ENCODE measurements at places on chromosomes 1 and 21.

DNA sequence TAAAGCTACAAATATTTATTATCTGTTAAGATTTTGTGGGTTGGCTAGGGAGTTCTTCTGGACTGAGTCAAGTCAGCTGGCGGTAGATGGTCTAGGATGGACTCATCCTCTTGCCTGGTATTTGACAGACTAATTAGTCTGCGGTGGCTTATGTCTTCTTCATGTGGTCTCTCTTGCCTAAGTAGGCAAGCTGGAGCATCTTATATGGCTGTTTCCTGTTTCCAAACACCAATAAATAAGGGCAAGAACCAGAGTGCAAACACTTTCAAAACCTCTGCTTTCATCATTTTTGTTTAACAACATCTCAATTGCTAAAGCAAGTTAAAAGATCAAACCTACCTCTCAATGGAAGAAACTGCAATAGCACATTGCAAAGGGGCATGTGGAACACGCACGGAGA, 484.8 kb downstream of the PTPRC start:
- DNase-seq, result no peak

GRCh38 chr1:99007366-99007765, 2.7 kb upstream of the PLPPR5 start:
- DNase-seq, result no peak

DNA sequence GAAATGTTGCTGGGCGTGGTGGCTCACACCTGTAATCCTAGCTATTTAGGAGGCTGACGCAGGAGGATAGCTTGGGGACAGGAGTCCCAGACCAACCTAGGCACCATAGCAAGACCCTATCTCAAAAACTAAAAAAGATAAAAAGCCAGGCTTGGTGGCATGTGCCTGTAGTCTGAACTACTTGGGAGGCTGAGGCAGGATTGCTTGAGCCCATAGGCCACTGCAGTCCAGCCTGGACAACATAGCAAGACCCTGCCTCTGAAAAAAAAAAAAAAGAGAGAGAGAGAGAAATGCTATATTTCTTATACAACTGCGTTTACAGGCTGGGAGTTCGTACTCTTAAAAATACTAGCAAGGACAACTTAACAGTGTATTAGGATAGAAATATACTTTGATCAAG, 46.2 kb upstream of the SPOCD1 start:
- DNase-seq, result no peak

DNA sequence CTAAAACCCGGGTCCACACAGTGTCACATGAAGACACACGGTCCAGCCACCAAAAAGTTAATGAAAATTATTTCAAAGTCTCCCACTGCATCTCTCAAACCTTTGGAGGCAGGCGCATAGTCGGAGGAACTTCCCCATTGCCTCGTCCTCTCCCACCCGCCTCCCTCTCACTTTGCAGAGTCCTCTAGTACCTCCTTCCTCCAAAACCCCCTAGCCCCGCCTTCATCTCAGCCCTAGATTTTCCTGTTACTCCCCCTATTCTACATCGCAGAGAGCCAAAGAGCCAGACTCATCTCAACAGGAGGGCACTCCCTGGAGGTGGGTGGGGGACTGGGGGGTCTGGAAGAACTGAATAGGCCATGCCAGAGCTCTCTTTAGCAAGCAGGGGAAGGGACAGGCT, 79.3 kb downstream of the DISP3 start:
- DNase-seq, result no peak

DNA sequence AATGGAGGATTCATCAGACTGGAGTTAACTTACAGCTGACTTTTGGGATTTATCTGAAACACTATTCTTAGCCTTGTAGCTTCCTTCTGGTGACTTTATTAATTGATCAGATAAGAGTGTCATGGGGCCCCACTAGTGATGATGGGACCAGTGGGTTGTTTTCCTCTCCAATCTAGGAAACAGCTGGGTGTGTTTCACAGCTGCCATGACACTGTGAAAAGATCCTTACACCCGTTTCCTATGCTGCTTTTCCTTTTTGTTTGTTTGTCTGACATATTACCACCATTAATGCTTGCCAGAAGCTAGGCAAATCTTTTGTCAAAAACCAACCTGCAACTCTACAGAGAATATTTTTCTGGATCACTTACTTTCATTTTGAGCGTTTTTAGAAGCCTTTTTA, 86.2 kb downstream of the ZBTB18 start:
- no peak for DNase-seq

- DNase-seq, result no peak
These were observed 73.6 kb upstream of the PTGFRN start for GRCh38 chr1:116836099-116836498.

DNA sequence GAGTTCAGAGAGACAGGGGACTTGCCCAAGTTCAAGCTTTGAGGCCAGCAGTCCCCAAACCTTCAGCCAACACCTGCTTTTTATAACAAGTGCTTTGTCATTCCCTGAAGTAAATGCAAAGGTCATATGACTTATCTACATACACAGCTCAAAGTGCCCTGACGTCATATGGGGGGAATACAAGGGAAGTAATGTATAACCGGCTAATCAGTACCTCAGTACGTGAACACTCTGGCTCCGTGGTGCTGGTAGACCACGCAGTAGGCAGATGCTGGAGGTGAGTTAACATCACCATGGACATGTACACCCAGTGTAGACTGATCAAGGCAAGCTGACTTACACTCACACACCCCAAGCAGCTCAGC, 60.0 kb downstream of the BACE2 start:
- no peak for DNase-seq

DNA sequence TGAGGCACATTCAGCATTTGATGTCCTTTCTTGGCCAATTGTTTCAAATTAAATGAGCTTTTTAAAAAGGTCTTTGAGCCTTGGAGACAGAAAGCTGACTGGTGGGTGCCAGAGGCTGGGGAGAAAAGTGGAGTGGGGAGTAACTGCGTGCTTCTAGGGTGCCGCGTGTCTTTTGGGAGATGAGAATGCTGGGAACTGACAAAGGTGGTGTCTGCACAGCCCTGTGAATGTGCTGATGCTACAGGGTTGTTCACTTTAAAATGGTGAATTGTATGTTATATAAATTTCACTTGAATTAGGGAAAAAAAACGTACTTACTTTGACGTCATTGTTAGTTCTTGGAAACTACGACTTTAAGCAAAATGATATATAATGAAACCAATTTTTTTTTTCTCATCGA, 8.1 kb upstream of the TFF1 start:
- DNase-seq, result no peak

DNA sequence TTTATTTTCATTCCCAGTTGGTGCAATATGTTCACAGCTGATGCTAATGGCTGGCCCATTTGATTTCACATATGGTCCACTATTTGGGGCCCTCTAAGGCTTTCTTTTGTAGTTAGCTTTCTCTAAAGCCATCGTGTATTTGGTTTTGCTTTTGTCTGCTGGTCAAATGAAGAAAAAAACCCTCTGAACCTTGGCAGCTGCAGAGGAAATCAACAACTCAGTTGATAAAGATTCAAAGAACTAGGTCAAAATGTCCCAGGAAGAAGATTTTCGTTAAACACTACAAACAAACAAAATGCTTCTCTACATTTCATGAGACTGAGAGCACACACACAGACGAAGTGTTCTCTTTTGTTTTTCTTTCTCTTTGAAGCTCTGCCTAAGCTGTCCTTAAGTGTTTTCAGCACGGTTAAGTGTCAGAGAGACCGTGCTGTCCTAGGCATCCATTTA, 655.0 kb downstream of the RWDD3 start:
- no peak for DNase-seq

DNA sequence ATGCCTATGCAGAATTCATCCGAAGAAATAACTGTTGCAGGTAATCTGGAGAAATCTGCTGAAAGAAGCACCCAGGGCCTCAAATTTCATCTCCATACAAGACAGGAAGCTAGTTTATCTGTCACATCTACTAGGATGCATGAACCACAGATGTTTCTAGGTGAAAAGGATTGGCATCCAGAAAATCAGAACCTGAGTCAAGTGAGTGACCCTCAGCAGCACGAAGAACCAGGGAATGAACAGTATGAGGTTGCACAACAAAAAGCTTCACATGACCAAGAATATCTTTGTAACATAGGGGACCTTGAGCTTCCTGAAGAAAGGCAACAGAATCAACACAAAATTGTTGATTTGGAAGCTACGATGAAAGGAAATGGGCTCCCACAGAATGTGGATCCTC, 24.0 kb upstream of the PLEKHM2 start:
- no peak for DNase-seq

GRCh38 chr1:55500601-55501000, 285.4 kb upstream of the USP24 start:
- DNase-seq, result no peak

DNA sequence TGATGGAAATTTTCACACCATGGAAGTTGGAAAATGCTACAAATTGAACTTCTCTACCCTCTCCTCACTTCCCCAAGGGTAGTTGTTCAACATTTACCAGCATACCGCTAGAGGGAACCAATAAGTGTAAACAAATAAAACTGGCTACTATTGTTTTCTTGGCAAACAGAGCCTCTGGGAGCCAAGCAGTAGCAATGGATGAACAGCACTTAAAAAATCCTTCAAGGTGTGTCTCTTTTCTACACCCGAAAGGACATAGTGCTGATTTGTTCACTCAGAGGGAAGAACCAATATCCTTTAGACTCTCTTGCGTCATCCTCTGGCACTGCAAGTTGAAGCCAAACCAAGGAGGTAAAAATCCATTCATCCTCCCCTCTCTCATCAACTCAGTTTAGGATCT, 161.5 kb downstream of the TBX15 start:
- no peak for DNase-seq

GRCh38 chr1:245528258-245528635, 373.5 kb downstream of the KIF26B start:
- no peak for DNase-seq

- DNase-seq, result no peak
These were observed 12.2 kb upstream of the MIXL1 start for GRCh38 chr1:226211181-226211821.

- no peak for DNase-seq
These were observed 49.9 kb downstream of the PDE9A start for GRCh38 chr21:42703136-42703908.

GRCh38 chr1:207817778-207818751, 66.2 kb downstream of the CD46 start:
- no peak for DNase-seq

DNA sequence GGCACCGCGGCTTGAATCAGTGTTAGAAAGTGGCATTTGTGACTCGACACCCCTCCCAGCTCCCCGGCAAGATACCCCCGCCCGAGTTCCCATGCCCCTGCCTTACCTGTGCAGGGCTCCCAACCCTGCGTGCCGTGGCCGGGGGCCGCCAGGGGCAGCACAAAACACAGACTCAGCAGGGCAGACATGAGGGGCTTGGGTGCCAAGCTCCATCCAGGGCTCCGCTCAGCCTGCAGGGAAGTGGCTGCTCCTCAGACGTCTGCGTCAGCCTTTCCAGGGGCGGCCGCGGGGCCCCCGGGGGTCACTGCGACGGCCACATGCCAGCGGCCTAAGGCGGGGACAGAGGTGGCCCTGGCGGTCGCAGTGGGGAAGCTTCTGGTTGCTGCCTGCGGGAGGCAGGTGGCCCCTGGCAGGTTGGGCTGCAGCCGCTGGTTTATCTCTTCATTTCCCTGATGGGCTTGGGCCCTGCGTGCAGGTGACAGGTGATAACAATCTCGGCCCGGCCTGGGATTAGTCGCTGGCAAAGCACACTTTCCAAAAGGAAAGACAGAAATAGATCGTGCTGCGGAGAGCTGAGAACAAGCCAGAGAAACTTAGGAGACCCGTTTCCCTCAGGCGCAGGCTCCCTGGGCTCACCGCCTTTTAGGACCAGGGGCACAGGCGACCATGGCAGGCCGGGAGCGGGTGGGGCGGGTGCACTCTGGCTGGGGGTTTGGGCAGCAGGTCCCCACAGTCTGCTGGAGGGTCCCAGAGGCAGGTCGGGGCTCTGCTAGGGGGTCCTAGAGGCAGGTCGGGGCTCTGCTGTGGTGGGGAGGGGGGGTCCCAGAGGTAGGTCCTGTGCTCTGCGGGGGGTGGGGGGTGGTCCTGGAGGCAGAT, at the start of gene TSPEAR:
TSS of gene TSPEAR (minus strand) at position 246 of the 876 bp plus-strand sequence. CDS start at position 188, 58 bp downstream.
- no peak for DNase-seq

GRCh38 chr1:44326821-44327465, 28.1 kb downstream of the ERI3 start:
- DNase-seq, result no peak

GRCh38 chr1:154835531-154836324, 34.4 kb downstream of the KCNN3 start:
- DNase-seq, result no peak

- DNase-seq, result no peak
These were observed 51.6 kb downstream of the PLPP3 start for GRCh38 chr1:56527548-56528302.

DNA sequence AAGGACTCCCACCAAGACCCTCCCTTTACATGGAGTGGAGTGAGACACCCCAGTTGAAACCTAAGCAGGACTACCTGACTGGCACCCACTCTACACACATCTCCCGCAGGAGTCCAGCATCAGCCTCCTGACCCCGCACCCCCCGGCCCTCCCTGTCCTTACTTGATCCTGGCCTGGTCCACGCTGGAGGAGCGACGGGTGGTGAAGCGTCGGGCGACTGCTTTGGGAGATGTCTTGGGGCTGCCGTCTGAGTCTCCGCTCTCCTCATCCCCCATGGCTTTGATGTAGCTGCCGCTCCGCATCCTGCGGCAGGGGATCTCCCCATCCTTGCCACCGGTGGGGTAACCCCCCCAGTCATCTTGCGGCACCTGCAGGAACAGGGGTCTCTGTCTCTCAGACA, 29.5 kb downstream of the DLGAP3 start:
- no peak for DNase-seq

- peak; percentile 70 for DNase-seq
These were observed 48.6 kb downstream of the WDR4 start for GRCh38 chr21:42830456-42831455.

DNA sequence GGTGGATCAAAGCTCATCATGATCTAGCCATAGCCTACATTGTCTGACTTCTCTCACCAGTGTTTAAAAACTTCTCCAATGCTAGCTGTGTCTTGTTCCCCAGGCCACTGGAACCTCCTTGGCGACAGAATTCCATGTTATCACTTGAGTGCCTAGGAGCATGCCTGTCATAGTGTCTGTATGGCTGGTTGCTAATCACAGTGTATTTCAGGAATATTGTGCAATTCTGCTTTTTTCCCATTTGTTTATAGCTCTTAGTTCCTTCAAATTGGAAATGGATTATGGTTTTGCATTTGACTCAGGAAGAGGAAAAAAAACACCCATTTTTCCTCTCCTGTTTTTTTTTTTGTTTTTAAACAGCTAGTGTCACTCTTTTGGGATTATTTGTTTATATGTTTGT, 25.5 kb downstream of the ROR1 start:
- DNase-seq, result no peak

Measured in activated CD4-positive, alpha-beta T cell treated with anti-CD3 and anti-CD28 coated beads, Interleukin-2, amount 10 ng/mL, durations not matched to agents 24 days and 14 days (primary cell).